ENCODE measurements at places on chromosomes 11 and 22.

DNA sequence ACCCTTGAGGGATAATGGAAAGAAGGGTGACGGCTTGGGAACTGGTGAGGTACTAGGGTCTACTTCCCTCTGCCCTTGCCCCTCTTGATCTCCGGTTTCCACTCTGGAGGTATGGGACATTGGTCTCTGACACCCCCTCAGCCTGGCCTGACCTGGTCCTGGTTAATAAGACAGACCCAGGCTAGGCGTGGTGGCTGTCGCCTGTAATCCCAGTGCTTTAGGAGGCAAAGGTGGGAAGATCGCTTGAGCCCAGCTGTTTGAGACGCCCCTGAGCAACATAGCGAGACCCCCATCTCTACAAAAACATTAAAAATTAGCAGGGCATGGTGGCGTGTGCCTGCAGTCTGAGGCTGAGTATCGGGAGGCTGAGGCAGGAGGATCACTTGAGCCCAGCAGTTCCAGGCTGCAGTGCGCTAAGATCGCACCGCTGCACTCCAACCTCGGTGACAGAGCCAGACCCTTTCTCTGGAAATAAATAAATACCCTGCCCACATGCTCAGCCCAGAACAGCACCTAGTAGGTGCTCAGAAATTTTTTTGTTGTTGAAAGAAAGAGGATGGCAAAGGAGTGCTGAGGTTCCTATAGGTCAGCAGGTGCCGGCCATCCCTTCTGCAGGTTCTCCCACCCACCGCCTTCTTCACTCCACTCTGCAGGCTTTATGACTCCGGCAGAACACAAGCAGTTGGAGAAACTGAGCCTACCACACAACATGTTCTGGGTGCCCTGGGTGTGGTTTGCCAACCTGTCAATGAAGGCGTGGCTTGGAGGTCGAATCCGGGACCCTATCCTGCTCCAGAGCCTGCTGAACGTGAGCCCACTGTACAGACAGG, 6.3 kb downstream of the BEST1 start:
- DNase-seq: no peak

- DNase-seq: no peak
Measured at GRCh38 chr11:62774407-62774806, 3.2 kb downstream of the TAF6L start.

- no peak for DNase-seq
Measured at GRCh38 chr22:38327805-38328204, 10.6 kb upstream of the CSNK1E start.

DNA sequence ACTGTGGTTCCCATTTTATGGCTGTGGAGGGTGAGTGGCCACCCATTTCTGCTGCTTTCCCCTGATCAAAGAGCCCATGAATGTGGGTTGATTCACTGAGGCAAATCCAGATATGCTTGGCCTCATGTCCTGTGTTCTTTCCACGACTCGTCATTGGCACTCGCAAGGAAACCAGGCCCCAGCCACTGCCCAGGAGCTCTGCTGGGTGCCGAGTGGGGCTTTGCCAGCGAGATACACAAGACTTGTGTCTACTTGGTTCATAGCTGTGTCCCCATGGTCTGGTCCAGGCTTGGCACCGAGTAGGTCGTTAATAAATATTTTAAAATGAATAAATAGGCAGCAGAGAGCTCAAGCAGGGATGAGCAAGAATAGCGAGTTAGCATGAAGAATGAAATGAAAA, 1291.5 kb downstream of the TBC1D22A start:
- DNase-seq: no peak

GRCh38 chr11:79045018-79045799, 395.6 kb downstream of the TENM4 start:
- no peak for DNase-seq

GRCh38 chr11:69442012-69442806, 39.3 kb upstream of the LINC01488 start:
- no peak for DNase-seq

GRCh38 chr22:39486951-39487825, 14.9 kb upstream of the MIEF1 start:
- DNase-seq: no peak

GRCh38 chr11:42482822-42483221, 829.0 kb upstream of the API5 start:
- no peak for DNase-seq

DNA sequence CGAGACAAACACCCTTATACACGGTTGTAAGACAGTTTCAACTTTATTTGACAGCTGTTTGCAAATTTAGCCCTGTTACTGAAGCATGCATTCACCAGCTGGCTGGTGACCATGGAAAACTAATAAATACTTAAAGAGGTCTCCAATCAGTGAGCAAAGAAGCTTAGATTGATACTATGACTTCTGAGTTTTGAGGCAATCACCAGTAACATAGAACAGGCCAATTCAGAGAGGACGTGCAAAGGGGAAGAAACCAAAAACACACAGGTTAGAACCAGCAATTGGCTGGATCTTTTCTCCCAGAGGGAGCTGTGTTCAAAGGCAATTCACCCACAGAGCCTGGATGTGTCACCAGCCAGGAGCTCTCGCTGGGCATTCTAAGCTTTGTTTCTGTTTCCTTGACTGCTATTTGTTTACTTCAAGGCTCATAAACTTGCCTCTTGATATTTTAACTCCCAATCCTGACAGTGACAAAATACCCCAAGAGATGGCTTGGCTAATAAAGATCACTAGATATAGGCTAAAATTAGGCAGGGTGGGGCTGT, 113.6 kb upstream of the MTMR2 start:
- DNase-seq: no peak

DNA sequence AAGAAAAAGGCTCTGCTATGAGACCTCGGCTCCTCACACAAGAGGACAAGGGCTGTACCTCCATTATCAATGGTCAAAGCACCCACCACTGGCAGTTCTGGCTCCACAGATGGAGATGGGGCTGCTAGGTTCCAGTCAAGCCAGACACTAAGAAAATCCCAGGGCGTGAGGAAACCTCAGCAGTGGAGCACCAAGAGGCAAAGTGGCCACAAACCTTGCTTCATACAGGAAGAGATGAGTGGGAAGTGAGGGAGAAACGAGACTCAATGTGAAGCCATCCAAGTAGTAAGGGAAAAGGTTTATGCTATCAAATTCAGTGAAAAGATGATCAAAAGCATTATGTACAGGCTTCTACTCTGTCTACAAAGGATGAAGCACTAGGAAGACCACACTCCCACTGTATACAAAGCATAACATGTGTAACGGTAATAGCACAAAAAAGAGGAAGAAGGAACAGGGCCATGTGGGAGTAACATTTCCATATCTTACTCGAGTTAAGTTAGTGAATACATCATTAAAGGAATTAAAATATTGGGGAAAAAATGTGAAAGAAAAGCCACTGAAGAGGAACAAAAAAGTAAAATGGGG, 27.0 kb downstream of the POLDIP3 start:
- no peak for DNase-seq

DNA sequence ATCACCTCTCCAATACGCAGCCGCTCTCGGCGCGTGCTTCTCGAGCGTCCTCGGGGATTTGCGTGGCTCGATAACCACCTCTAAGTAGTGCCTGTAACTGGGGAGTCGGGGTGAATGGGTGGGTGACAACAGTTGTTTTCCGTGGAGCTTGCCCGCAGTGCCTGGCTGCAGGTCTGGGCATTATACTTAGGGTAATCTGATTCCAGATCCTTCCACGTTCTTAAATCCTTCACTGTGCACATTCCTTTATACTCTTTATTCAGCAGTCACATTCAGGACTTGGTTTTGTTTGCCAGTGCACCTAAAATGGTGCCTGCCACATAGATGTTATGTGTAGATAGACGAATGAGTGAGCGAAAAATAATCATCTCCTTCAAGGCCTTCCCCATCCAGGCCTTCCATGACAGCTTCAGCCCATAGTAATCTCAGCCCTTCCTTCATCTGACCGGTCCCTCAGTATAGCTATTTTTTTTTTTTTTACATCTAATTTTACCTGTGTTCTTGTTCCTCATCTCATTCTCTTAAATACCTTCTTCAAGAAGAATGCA, 602 bp downstream of the NAT10 start:
- no peak for DNase-seq

GRCh38 chr11:78417175-78417887, at the start of gene GAB2:
Gene GAB2, minus strand, starts transcription at chr11:78417820. Its CDS starts 100 bp downstream, at chr11:78417720.
- no peak for DNase-seq

- no peak for DNase-seq
Measured at GRCh38 chr11:84384731-84385130, 1098.6 kb upstream of the CCDC90B start.

DNA sequence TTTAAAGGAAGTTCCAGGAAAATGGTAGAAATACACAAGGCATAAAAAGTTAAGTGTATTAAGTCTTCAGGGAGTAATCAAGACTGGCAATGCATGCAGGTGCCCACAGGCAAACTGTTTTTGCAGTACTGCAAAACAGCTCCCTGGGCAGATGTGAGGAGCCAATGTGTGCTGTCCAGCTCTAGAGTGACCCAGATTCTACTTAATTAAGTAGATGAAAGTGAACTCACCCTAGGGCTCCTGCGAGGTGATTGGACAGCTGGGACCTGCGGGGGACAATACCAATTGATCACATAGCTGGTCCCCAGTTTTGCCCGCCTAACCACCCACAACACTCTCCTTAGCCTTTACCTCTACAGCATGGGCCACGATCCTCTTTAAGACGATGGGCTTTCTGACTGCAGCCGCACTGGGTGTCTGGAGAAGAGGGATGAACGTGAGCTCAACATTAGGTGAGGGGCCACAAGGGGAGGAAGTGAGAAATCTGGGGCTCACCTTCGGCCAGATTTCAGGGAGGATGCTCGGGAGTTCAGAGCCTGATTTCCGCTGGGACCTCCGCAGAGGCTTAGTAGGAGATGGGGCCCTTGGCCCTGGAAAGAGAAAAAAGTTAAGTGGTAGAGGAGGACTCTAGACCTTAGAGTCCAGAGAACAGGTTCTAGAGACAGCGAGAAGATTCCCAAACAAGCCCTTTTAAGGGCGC, 556 bp downstream of the CDCA5 start:
- no peak for DNase-seq

GRCh38 chr11:113249786-113250185, 64.6 kb upstream of the TTC12 start:
- no peak for DNase-seq

- DNase-seq: no peak
Measured at GRCh38 chr11:119424276-119424675, 1.3 kb upstream of the THY1 start.

DNA sequence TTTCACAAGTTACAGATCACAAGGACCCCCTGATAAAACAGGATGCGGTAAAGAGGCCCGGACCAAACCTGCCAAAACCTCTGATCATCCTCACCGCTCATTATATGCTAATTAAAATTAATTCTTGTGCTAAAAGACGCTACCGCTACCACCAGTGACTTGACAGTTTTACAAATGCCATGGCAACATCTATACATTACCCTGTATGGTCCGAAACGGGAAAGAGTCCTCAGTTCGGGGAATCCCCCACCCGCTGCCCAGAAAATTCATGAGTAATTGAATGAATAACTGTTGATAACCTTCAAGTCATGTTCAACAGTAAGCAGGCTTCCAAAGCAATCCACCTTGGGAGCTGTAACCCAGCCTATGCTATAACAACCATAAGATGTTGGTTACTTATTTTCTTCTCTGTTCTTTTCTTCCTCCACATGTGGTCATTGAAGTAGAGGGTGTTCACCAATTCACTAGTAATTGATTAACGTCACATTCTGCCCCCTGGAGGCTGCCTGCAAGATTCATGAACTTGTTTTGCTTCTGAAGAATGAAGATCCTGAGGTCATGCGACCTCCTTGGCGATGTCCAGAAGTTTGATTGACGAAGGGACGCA, 20.6 kb downstream of the APOBEC3H start:
- DNase-seq: no peak

DNA sequence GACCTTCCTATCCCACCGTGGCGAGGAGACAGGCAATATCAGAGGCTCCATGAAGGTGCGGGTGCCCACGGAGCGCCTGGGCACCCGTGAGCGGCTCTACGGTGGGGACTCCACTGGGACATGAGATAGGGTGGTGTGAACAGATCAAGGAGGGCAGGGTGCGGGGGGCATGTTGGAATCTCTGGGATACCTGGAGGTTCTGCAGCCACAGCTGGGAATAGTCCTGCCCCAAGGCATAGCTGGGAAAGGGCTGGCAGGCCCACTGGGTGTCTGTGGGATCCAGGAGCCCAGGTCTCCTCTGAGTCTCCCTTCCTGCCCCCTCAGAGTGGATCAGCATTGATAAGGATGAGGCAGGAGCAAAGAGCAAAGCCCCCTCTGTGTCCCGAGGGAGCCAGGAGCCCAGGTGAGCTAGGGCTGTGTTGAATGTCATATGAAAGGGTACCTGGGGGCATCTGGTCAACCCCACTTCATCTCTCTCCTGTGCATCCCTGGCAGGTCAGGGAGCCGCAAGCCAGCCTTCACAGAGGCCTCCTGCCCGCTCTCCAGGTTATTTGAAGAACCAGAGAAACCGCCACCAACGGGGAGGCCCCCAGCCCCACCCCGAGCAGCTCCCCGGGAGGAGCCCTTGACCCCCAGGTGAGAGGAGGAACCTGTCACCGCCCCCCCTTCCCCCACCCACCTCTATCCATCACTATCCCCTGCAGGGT, 8.5 kb downstream of the PHOX2A start:
- no peak for DNase-seq

GRCh38 chr22:11042116-11042515, 4485.9 kb upstream of the OR11H1 start:
- DNase-seq: no peak

GRCh38 chr11:128517451-128518230, 69.7 kb downstream of the ETS1 start:
- no peak for DNase-seq

- no peak for DNase-seq
Measured at GRCh38 chr11:1943576-1943975, 3.6 kb upstream of the MRPL23 start.

GRCh38 chr11:34501949-34502348, 11.6 kb downstream of the ELF5 start:
- no peak for DNase-seq

DNA sequence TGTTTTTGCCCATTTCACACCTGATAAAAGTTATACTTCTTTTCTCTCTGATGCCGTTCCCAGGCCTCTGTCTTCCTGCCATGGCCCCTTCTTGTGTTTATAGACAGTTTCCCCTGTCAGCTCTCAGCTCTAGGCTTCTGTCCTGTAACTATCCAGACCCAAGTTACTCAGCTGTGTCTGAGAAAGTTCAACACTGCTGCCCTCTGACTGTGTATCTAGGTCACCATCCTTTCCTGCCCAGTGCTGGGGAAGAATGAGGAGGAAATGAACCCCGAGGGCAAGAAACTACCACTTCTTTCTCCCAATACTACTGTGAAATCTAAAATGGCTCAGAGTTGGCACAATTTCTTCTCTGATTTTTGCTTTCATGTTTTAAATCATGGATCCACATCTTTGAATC, 29.6 kb downstream of the SNX19 start:
- no peak for DNase-seq

- no peak for DNase-seq
Measured at GRCh38 chr22:36145881-36146280, 14.7 kb downstream of the APOL3 start.
